ENCODE measurements at places on chromosomes 1 and 21.

DNA sequence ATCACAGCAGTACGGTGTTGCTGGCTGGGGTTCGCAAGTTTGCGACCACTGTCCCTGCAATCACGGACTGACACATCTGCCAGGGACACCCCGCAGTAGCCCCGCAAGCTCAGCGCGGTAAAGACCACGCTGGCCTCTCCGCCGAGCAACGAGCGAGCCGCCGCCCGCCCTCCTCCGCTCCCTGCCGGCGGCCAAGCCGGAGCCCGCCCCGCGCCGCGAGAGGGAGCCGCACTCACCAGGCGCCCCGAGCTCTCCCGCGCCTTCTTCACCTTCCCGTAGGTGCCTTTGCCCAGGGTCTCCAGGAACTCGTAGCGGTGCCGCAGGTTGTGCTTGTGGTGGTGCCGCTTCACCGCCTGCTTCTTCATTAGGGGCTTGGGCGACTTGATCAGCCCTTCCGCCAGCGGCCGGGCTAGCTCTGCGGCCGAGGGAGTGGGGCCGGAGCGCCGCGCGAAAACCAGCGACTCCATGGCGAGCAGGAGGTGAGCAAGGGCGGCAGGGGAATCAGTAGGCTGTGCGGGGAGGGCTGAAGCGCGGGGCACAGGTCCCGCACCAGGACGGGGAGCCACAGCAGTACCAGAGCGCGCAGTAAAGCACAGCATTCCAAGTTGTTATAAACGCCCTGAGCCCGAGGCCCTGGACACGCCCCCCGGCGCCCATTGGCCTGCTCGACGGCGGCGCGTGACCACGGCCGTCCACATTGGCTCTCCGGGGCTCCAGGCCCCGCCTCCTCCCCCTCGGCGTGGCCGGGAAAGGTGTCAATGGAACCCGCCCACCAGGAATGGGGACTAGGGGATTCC, at the start of gene NUAK2:
Gene NUAK2 (minus strand): TSS at position 584 of the 797 bp plus-strand sequence. CDS start 117 bp downstream, at position 467.
- DNase-seq = peak; percentile 71

DNA sequence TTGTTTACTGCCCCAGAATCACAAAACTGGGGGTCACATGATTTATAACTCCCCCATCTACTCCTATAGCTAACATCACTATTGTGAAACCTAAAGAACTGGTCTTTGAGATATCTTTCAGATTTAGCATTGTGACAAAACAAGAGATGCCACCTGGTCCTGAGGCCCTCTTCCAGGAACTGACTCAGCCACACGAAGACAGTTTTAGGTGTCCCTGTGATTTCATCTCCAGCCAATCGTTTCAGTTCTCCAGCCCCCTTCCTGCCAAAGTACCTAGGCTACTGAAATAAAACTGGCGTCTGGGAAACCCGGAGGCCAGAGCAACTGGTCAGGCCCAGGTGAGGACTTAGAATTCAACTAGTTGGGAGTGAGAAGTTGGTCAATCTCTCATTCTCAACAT, 36.6 kb downstream of the TBX19 start:
- no peak for DNase-seq

GRCh38 chr1:1842360-1843146, 48.3 kb downstream of the GNB1 start:
- DNase-seq = no peak

- DNase-seq = no peak
Measured at GRCh38 chr21:42857216-42857615, 22.1 kb downstream of the WDR4 start.

GRCh38 chr1:31122741-31123140, 57.2 kb upstream of the PUM1 start:
- DNase-seq = no peak

GRCh38 chr1:70874818-70875217, 172.8 kb downstream of the PTGER3 start:
- DNase-seq = no peak

GRCh38 chr1:31673433-31673832, 28.8 kb upstream of the PEF1 start:
- DNase-seq = no peak

GRCh38 chr1:87330057-87330884, 1.6 kb downstream of the LMO4 start:
- no peak for DNase-seq

GRCh38 chr1:156874572-156875340, 14.1 kb downstream of the NTRK1 start:
- no peak for DNase-seq

DNA sequence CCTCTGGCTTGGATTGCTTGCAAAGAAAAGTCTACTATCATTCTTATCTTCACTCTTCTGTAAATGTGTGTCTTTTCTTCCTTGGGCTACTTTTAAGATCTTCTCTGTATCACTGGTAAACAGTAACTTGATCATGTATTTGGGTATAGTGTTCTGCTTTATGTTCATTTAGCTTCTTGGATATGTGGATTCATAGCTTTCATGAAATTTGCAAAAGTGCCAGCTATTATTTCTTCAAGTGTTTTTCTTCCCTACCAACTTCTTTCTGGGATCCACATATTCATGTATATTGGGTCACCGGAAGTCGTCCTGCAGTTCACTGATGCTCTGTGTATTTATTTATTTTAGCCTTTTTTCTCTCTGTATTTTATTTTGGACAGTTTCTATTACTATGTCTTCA, 11.3 kb downstream of the SYNJ1 start:
- DNase-seq = no peak

DNA sequence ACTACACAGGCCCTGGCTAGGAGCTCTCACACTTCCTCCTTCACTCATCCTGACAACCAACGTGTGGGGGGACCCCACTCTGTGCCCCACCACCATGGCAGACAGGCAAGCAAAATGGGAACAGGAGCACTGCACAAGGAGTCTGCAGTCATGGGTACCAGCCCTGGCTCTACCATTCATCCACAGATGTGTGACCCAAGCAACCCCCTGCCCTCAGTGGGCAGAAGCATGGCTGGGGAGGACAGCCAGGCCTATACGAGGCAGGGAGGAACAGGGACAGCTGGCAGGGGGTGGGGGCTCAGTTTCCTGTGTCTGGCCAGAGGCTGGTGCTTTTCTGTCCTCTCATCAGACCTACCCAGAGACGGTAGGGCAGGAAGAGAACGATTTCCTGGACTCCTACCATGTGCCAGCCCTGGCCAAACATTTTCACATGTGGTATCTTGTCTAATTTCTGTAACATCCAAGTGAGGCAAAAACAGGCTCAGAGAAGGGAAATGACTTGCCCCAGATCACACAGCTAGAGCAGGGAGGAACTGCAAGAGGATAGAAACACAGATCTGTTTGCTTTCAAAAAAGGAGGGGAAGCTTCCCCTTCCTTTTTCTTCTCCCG, 178.0 kb downstream of the HIVEP3 start:
- no peak for DNase-seq

GRCh38 chr1:50285994-50286393, 137.2 kb downstream of the DMRTA2 start:
- DNase-seq = no peak

GRCh38 chr1:247487057-247487456, 29.2 kb upstream of the OR2B11 start:
- DNase-seq = no peak

DNA sequence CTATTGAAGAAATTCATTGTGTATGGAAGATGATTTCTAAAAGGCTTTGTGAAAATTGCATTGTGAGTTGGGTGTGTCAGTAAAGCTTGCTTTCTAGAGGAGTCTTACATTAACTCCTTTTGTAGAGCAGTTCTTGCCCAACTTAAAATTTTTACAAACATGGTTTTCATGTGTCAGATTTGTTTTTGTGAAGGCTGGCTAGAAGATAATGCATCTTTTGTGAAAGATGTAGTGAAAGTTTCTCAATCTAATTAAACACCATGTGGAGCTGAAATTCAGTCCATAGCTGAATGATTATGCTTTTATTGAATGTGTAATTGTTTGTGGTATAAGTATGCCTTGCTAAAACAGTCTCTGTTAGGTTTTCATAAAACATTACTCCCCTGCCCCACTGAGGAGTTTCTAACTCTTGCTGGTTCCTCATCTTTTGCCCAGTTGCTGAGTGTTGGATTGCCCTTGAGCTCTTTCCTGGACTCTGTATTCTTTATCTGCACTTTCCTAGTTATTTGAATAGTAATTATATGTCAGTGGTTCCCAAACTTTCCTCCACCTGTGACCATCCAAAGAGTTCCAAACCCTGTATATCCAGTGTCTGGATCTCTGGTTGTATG, 38.0 kb downstream of the KCTD3 start:
- no peak for DNase-seq

DNA sequence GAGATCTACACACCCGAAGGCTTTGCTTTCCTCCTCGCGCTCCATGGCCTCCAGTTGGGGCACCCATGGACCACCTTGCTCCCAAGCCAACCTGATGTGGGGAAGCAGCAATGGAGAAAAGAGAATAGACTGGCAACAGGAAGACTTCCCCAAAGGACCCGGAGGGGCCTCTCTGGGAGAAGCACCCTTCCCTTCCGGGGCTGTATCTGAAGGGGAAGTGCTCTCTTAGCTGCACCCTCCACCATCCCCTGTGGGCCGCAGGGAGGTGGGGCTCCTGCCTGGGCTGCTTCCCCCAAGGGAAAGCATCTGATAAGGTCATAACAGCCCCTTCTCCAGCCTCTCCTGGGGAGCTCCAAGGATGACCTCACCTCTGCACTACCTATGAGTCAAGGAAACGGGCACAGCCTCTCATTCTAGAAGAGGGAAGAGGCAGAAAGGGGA, 100.2 kb downstream of the RIPK4 start:
- no peak for DNase-seq

DNA sequence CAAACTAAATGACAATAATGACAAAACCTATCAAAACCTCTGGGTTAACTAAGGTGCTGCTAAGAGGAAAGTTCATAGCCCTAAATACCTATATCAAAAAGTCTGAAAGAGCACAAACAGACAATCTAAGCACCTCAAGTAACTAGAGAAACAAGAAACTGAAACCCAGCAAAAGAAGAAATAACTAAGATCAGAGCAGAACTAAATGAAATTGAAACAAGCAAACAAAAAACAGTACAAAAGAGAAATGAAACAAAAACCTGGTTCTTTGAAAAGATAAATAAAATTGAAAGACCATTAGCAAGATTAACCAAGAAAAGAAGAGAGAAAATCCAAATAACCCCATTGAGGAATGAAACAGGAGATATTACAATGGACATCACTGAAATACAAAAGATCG, 44.8 kb upstream of the KIAA0040 start:
- no peak for DNase-seq

DNA sequence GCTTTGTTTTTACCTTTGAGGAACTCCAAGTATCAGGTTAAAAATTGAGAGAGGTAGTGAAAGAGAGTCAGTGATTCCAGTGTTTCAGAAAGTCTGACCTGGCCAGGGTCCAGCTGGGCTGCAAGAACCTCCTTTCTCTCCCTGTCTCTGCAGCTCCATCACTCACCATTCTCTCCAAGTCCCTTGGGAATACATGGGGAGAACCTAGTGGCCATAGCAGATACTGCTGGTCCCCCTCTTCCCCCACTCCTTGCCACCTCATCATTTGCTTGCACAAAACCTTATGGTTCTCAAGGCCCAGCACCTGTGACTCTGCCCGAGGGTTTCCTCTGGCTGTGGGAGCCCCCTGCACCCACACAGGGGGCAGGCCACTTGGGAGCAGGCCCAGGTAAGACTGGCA, 279.5 kb downstream of the KIF26B start:
- no peak for DNase-seq

Data from stimulated activated CD8-positive, alpha-beta memory T cell treated with anti-CD3 and anti-CD28 coated beads, Interleukin-2, amount 100 ng/mL, for 48 hours (primary cell).